Neural crest cell (in vitro differentiated cells): ENCODE measurements at places on chromosomes 5 and 9.

DNA sequence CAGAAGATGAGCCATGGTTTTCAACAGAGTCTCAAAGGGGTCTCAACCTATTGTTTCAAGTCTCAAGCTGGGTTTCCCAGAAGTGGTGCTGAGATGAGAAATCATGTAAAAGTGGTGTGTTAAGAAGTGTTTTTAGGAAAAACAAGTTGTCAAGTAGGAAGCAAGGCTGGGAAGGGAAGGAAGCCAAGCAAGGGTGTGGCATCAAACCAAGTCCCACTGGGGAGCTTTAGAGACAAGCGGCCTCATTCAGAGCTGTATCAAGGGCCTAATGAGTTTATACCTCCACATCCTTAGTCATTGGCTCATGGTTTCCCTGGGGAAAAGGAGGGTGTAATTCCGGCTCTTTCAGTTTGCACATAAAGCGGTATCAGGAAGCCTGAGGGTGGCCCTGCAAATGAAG is 26.4 kb upstream of the GABRB2 start:
- no peak for DNase-seq

DNA sequence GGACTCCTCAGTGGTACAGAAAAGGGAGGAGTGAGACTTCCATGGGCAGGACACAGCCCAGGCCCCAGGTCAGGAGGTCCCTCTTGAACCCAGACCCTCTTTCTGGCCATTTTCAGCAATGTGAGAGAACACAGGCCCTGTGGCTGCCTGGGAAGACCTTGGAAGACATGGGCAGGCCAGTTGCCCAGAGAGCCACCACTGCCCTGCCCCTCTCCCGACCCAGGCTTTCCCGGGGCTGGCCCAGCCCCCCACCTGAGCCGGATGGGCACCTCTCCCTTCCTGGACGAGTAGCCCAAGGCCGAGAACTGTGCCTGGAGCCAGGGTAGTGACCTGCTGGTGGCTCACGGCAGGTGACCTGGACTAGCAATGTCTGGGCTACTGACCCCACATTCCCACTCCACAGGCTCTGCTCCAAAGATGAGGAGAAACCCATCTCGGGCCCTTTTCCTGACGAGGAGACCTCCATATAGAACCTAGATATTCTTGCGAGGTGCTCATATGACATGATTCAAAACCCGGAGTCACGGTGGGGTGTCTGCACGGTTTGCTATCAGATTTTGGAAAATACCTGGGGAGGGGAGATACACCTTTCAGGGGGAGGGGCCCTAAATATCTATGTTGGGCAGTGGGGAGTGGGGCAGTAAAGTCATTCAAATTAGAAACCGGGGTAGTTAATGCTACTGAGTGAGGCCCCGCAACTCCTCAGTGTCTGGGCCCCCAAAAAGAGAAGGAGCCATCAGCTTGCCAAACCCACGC is 59.4 kb downstream of the ZNF354C start:
- no peak for DNase-seq

DNA sequence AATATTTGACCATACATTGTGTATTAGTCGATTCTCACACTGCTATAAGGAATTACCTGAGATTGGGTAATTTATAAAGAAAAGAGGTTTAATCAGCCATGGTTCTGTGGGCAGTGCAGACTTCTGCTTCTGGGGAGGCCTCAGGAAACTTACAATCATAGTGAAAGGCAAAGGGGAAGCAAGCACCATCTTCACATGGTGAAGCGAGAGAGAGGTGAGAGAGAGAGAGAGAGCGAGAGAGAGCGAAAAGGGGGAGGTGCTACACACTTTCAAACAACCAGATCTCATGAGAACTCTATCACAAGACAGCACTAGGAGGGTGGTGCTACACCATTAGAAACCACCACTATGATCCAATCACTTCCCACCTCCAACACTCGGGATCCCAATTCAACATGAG is 4.1 kb upstream of the GRAMD2B start:
- DNase-seq = no peak

DNA sequence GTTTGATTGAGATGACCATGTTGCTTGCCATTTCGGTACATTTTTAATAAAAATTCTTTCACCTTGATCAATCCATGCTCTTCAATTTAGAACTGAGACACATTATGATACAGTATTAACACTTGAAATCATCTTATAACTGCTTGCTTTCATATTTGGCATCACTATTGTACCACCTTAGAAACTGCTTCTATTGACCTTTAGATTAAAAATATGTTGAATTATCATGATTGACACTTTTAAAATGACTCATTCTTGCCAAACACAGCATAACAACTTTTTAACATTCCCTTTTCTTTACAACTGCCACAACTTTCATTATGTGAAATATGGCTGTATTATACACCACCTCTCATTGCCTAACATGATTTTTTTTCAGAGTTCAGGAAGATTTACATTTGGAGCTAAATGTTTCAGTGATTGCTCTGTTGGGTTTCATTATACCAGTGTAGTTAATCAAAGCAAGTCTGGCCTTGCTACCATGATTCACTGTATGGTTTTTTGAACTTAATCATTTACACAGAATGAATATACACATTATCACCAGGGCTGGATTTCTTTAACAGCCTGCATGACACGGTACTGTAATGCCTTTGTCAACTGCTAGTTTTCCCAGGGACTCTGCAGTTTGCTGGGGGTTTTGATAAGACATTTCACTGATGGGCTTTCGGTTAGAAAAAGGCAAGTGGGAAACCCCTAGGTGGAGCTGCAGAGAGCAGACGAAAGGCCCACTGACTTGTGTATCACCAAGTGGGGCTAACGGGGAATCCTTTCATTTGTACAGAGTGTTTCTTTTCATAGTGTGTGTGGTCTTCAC is 93.6 kb upstream of the TLE4 start:
- DNase-seq = peak; percentile 24

GRCh38 chr9:100440071-100440470 is 13.1 kb downstream of the MSANTD3 start:
- DNase-seq = no peak
